ENCODE measurements at places on chromosomes 3 and 15.

- no peak for DNase-seq
Measured at GRCh38 chr3:64987726-64988125, 299.9 kb upstream of the ADAMTS9 start.

DNA sequence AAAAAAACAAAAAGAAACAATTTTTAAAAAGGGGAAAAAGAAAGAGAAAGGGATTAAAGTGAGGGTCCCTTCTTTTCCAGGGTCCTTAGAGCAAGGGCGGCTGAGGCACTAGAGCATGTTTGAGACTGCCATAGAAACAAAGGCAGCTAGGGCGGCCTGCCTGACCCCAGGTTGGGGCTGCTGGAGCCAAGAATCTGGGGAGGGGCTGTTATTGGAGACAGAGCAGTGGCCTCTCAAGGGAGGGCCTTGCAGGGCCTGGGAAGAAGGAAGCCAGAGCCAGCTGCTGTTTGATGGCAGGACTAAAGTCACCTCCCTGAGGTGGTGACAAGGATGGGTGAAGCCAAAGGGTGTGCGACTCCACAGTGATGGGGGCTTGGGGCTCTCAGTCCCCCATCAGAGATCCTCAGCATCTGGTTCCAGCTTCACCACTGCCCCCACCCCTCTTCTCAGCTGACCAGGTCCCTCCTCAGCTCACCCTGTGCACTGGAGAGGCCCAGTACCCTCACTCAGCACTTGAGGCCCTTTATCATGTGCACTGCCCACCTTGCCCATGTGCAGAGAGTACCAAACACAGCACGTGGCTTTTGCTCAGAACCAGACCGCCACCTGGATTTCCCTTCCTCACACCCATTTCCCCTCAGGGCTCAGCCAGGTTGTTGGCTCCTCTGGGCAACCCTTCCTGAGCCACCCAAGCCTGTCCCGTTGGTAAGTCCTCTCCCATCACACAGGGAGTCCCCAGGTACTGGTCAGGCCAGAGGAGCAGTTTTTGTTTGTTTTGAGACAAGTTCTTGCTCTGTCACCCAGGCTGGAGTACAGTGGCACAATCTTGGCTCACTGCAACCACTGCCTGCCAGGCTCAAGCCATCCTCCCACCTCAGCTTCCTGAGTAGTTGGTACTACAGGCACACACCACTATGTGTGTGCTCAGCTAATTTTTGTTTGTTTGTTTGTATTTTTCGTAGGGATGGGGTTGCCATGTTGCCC, 1.7 kb downstream of the TMEM89 start:
- no peak for DNase-seq

DNA sequence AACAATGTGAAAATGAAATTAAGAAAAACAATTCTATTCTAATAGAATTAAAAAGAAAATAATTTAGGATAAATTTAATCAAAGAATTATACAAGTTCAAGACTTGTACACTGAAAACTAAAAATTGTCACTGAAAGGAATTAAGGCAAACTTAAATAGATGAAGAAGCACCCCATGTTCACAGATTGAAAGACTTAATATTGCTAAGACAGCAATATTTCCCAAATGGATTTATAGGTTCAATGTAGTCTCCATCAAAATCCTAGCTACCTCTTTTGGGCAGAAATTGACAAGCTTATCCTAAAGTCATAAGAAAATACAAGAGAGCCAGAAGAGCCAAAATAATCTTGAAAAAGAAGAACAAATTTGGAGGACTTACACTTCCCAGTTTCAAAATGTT, 53.5 kb upstream of the UBE3A start:
- no peak for DNase-seq

DNA sequence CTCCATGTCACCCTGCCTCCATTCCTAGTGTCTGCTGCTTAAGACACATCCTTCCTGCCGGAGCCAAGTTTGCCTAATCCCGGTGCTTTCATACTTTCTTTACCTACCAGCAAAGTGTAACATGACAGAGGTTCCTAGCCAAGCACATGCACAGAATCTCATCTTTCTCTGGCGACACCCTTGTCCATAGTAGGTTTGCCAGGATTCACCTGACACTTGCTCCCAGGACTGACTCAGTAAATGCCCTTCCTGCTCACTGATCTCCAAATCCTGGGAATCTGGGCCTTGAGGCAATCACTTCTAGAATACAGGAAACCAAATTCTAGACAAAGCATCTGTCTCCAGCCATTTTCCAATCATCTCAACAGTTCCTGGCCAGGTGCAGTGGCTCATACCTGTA, 10.2 kb upstream of the NR2E3 start:
- DNase-seq, result no peak

- DNase-seq, result no peak
Measured at GRCh38 chr3:13125092-13126015, 52.1 kb upstream of the IQSEC1 start.

GRCh38 chr3:28699283-28699682, 350.7 kb upstream of the AZI2 start:
- no peak for DNase-seq

Data from NCI-H2081 treated with DMSO at 0.1 percent for 48 hours (cell line).